Activated naive CD4-positive, alpha-beta T cell (primary cell): ENCODE measurements at places on chromosomes 3 and 15.

GRCh38 chr3:148439254-148439822, 258.4 kb upstream of the AGTR1 start:
- no peak for DNase-seq

- no peak for DNase-seq
These were observed 119.8 kb downstream of the PDCD6IP start for GRCh38 chr3:33918126-33918756.

GRCh38 chr3:141261472-141262307, 30.1 kb downstream of the PXYLP1 start:
- no peak for DNase-seq

- DNase-seq = no peak
These were observed 59.0 kb upstream of the NECTIN3 start for GRCh38 chr3:111012388-111013248.

- DNase-seq = no peak
These were observed 143.8 kb downstream of the PLD1 start for GRCh38 chr3:171666516-171666915.

- no peak for DNase-seq
These were observed 122.7 kb downstream of the CHCHD6 start for GRCh38 chr3:126826693-126827092.

- no peak for DNase-seq
These were observed 78.3 kb downstream of the ADAMTSL3 start for GRCh38 chr15:83732196-83732595.

DNA sequence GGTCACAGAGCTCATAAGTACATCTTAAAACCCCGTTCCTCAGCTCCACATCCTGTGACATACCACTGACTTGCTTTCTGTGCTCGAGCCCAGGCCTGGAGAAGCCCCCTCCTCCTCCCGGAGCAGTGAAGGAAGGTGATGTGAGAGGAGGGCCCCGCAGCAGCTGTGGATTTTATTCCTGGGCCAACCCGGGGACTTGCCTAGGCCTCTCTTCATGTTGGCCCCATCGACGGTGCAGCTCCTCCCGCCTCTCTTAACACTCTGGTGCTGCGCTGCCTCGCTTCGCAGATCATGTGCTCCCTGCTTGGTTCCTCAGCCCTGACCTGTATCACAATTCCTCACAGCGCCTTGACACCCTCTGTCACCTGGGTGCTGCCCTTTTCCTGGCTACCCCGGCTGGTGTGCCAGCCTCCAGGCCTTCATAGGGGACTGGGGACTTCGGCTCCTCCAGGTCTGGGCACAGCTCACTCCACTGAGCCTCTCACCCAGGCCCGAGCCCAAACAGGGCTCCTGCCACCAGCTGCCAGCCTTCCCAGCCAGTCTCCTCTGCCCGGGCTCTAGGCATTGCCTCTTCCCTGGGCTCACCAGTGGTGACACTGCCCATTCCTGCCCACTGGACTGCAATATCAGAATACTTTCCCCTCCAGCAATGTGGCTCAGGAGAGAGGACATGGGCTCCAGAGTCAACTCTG, 21.5 kb downstream of the MAGEF1 start:
- no peak for DNase-seq

DNA sequence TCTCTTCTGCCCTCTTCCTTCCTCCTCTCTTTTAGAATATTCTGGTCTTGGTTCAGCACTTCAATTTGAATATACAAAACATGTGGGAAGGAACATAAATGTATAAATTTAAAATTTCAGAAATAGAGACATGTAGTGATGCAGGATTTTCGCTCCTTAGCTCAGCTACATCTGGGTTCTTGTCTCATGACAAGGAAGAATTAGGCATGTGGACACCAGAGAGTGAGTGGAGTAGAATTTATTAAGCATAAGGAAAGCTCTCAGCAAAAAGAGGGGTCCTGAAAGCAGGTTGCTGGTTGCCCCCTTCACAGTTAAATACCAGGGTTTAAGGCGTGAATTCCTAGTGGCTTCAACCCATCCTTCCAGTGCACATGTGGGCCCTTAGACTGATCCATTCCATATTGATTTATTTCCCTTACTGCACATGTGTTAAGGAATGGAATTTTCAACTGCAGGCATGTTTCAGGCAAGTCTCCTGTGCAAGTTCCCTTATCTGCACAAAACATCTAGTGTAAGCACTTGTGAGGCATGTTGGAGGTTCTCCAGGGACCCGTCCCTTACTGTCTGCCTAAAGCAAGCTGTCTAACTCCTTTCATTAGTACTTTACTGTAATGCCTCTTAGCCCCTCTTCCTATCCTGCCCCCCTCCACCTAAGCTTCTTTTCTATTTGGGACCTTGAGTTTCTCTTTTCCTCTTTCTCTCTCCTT, 133.2 kb upstream of the STRIT1 start:
- no peak for DNase-seq

- no peak for DNase-seq
These were observed 425.2 kb downstream of the ZBTB20 start for GRCh38 chr3:114721864-114722263.

DNA sequence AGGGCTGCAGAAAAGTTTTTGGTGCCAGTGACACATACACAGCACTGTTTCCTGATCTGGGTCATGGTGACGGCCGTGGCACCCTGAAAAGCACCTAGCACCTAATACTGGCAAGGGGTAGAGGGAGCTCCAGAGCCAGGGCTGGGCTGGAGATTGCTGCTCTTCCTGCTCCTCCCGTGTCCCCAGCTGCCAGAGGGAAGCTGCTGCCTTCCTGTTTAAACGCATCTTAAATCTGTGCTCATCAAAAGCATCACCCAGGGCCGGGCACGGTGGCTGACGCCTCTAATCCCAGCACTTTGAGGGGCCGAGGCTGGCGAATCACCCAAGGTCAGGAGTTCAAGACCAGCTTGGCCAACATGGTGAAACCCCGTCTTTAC, 156.7 kb upstream of the MEF2A start:
- DNase-seq = no peak

- no peak for DNase-seq
These were observed 331.5 kb upstream of the SLCO3A1 start for GRCh38 chr15:91521996-91522395.

GRCh38 chr3:85678713-85679112, 719.9 kb downstream of the CADM2 start:
- no peak for DNase-seq

GRCh38 chr15:34338347-34338746, 766 bp upstream of the SLC12A6 start:
- DNase-seq = no peak

DNA sequence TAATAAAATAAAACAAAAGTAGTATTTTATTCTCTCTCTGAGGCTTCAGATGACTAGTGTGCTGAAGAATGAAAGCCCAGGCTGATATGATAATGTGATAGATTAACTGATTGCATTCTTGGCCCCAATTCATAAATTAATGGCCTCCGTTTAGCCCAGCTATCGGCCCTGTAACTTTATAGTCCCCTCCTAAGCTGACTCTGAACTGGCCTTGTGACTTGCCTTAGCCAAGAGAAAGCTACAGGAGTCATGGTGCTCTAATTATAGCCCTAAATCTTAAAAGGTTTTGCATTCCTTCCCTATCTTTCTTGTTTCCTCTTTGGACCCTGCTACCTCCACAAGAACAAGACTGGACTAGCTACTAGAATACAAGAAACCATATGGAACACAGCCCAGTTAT, 123.2 kb upstream of the EPHA3 start:
- no peak for DNase-seq

GRCh38 chr3:118793176-118793575, 241.5 kb downstream of the IGSF11 start:
- no peak for DNase-seq

GRCh38 chr3:4704552-4704951, 211.4 kb downstream of the ITPR1 start:
- DNase-seq = no peak

GRCh38 chr15:28900892-28901586, 15.3 kb downstream of the APBA2 start:
- DNase-seq = no peak

DNA sequence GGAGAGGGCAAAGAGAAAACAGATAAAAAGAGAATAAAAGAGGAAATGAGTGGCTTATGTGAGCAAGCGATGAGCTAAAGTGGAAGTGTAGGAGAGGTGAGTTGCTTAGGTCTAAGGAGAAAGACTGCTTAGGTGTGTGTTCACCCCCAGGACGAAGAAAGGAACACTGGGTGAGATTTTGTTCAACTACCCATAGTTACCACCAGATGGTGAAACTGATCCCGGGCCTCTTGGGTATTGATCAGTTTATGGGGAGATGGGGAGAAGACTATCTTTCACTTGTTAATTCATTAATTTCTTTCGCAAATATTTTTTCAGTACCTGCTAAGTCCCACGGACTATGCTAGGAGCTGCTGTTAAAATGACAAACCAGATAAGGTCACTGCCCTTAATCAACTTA, 33.9 kb downstream of the GAP43 start:
- no peak for DNase-seq

DNA sequence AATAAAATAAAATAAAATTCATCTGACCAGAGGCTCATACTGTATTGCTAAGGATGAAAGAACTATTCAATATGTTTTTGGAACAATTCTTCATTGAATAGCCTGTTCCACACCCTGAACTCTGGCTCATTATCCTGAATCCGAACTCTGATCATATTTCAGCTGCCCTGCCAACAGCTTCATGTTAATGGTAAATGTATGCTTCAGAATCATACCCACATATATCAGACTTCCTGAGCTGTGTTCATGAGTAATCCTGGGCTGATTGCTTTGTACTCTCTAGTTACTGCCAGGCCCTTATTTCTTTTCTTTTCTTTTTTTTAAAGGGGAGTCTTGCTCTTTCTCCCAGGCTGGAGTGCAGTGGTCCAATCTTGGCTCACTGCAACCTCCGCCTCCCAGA, 11.8 kb downstream of the INO80 start:
- DNase-seq = no peak

DNA sequence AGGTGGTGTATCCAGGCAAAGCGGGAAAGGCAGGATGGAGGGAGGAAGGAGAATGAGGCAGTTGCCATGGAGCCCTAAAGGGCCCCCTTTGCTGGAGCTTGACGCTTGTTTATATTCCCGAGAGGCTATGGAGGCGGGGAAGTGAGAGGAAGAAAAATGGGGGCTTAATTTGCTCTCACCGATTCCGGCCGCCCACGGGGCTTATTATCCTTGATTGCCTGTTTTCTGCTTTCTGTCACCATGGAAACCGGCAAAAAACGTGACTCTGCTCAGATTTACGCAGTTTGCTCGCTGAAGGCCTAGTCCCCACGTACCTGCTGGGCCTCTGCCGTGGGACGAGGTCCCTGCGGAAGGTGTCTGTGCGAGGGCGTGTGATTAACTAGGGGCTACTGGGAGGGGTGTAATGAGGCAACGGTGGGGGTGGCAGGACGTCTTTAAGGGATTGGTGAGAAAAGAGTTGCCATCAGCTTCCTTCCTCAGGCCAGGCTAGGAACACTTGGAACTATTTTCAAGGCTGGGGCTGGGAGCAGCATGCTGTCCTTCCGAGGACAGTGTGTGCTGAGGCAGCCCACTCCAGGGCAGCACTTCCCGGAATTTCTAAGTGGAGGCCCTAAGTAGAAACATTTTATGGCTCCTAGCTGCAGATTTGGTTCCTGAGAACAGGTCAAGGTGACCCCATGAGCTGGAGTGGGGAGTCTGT, 110.8 kb upstream of the NDN start:
- DNase-seq = no peak

GRCh38 chr15:73724212-73724611, 28.9 kb downstream of the INSYN1 start:
- no peak for DNase-seq

GRCh38 chr15:85365980-85366379, 14.4 kb upstream of the AKAP13 start:
- no peak for DNase-seq

DNA sequence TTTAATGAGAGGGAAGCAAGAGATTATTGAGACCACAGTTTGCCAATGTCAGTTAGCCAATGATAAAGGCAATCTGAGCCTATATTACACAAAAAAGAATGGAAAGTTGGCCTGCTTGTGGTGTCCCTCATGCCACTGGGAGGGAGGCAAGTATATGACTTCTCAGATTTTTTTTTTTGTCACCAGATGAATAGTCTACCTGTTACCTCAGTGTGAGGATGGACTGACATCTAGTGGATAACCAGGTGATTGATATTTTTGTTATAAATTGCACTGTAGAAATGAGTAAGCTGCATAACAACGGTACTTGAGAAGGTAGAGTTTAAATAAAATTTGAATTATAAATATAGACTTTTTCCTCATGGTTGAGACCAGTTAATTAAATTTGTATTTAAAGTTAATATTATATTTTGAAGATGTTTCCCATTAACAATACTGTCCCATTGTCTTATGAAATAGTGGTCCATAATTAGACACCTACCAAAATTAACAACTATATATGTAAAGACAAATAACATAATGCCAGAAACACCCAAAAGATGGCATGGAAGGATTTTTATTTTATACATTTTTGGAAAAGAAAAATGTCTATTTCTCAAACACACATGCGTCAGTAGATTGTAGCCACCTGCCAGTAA, 237.8 kb upstream of the GADL1 start:
- DNase-seq = no peak

- DNase-seq = no peak
These were observed 147.1 kb downstream of the NSMCE3 start for GRCh38 chr15:29122506-29122905.

- DNase-seq = no peak
These were observed 659 bp upstream of the MYH15 start for GRCh38 chr3:108511055-108511454.

GRCh38 chr3:186060222-186060621, 48.7 kb downstream of the ETV5 start:
- DNase-seq = no peak

DNA sequence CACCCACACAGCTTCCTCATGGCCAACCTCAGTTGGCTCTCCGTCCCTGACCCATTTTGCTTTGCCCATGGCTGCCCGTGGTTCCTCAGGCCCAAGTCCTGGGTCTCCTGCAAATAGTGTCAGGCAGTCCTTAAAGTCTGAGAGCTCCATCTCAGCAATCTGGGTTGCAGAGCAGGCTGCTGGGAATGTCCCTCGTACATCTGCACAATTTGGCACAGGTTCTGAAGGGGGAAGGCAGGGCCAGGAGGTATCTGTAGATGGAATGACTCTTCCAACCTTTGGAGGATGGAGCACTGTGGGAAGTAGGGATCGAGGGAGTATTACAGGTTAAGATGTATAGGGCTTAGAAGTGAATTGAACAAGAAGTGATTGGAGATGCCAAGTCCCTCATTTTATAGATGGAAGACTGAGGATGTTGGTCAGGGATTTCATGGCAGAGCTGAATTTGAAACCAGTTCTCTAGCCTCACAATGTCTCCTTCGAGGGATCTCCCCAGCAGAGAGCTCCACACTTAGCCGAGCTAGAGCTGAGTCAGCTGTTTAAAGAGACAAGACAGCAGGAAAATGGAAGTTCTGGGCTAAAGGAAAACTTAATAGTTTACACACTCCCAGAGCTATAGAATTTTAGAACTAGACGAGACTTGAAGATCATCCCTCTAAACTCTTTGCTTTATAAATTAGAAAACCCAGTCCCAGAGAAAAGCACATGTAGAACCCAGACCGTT, 9.2 kb downstream of the CKMT1A start:
- DNase-seq = no peak

GRCh38 chr3:172135185-172135584, 95.8 kb downstream of the FNDC3B start:
- no peak for DNase-seq

- DNase-seq = no peak
These were observed 192.8 kb downstream of the DTWD1 start for GRCh38 chr15:49813625-49814024.

- DNase-seq = no peak
These were observed 40.4 kb upstream of the VEPH1 start for GRCh38 chr3:157543501-157544035.

- DNase-seq = no peak
These were observed 29.6 kb upstream of the RBP2 start for GRCh38 chr3:139505829-139506386.

GRCh38 chr3:187738331-187739093, 6.8 kb downstream of the BCL6 start:
- DNase-seq = peak; percentile 20

- no peak for DNase-seq
These were observed 30.2 kb downstream of the CSPG4 start for GRCh38 chr15:75682181-75683135.
